ENCODE measurements at places on chromosomes 13 and 19.

DNA sequence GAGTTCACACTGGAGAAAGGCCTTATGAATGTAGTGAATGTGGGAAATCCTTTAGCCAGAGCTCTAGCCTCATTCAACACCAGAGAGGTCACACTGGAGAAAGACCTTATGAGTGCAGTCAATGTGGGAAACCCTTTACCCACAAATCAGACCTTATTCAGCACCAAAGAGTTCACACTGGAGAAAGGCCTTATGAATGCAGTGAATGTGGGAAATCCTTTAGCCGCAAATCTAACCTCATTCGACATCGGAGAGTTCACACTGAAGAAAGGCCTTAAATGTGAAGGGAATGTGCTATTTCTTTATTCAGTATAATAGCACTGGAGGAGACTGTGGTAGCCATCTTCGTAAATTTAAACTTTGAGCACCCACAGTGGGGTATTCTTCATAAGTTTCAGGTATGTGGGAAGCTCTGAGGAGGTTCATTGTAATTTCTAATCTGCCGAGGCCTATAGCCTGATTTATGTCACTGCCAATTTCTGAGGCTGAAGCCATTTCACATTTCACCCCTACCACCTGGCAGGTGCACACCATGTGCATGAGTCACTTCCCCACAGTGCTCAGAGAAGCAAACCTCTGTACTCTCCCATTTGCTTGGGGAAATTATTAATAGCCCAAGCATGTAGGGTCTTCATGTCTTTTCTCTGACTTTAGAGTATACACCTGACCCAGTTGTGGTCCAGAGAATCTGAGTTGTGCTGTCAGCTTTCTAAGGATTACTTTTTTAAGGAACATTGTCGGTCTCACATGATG lies 6.4 kb downstream of the ZNF551 start:
- no peak for DNase-seq

GRCh38 chr19:32677657-32678056 lies 2.0 kb downstream of the RGS9BP start:
- no peak for DNase-seq

- no peak for DNase-seq
Observed at GRCh38 chr13:98454389-98454881, 122.5 kb downstream of the STK24 start.

DNA sequence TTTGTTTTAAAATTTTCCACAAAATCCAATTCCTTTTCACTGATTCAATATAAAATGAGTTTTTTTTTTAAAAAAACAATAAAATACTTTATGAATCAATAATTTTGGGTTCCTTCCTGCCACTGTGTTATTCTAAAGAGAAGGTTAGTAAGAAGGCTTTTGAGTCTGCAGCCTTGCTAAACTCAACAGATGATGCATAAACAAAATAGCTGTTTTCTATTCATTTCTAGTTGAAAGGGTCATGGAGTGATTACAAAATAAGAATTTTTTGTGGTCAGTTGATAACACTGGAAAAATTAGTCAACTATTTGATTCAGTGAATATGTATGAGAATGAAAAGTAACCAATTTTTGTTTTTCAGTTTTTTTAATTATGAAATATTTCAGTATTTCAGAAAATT lies 169.9 kb downstream of the VWA8 start:
- no peak for DNase-seq

DNA sequence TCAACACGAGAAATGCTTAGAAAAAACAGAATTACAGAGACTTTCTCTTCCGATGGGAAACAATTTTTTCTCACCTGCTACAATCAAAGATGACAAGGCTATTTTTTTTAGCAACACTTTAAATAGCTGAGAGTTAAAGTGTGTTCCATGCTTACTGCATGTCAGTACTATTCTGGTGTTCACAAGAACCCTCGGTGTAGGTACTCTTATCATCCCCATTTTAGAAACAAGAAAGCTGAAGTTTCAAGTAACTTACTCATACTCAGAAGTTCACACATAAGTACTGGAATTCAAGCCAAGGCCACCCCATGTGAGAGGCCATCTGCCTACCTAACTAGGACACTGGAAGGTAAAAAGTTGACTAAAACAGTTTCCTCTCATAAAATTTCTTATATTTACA lies 9.0 kb upstream of the TNFRSF19 start:
- no peak for DNase-seq

Measured in activated CD4-positive, alpha-beta T cell treated with anti-CD3 and anti-CD28 coated beads for 1 hour (primary cell).